ENCODE measurements at places on chromosomes 1 and 21.

DNA sequence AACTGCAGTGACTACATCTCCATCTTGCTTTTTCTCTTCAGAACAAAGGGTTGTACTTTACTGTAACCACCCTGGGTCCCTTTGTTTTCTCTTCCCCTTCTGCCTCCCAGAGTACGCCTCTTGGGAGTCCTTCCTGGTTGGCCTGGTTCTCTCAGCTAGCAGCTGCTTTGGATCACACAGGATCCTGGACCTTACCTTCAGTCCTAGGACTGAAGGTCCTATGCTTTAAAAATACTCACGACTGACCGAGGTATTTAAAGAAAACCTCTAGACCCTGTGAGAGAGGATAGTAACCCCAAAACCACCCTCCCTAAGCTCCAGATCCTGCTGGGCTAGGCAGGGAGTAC lies 4.8 kb downstream of the TRIM45 start:
- DNase-seq, result no peak

DNA sequence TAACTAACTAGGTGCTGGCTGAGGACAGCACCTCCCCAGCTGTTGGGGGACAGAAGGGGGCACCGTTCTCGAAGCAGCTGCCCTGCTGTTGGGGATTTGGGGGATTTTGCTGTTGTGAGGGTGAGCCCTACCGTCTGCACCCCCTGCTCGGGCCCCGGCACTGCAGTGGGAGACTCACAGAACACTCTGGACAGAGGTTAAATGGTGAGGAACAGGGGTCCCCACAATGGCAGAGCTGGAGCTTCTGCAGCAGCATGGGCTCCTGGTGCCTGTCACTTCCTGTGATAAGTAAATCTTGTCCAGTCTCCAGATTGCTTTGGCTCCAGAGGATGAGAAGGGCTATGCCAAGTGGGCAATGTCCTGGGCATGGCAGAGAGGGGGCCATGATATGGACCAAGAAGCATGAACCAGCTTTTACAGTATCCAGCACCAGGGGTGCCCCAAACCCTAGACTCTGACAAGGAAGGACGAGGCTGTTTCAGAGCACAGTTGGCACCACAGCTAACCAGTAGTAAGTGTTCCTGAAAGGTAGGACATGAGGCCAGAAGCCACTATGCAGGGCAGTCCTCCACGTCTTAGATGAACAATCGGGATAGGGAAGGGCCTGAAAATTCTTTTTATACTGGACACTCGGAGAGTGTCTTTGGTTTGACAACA lies 365.1 kb upstream of the VAMP3 start:
- no peak for DNase-seq

DNA sequence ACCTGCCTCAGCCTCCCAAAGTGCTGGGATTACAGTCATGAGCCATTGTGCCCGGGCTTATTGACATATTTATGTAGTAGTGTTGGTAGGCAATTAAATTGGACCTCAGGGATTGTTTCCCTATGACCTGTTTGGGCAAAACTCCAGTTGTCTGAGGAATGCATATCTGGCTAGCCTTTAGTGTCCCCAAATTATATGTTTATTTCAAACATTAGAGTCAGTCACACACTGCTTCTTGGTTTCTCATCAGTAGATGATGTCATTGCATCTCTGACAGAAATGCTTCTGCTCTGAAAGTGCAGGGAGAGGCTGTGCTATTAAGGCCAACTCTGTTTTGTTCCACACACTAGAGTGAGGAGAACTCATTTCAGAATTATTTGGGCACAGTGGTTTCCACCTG lies 12.5 kb downstream of the PIP5K1A start:
- DNase-seq, result no peak

DNA sequence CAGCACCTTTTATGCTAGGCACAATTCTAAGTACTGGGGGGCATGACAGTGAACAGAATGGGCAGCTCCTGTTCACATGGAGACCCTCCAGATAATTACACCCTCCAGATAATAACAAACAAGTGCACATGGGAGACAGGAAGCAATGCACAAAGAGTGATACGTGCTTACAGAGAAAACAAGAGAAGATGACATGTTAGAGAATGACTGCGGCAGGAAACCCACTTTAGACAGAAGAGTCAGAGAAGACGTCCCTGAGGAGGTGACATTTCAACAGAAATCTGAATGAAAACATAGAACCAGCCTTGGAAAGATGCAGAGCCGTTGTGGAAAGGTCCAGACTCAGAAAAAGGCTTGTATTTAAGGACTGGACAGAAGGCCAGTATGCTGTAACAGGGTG lies 54.7 kb upstream of the ARTN start:
- DNase-seq, result no peak

DNA sequence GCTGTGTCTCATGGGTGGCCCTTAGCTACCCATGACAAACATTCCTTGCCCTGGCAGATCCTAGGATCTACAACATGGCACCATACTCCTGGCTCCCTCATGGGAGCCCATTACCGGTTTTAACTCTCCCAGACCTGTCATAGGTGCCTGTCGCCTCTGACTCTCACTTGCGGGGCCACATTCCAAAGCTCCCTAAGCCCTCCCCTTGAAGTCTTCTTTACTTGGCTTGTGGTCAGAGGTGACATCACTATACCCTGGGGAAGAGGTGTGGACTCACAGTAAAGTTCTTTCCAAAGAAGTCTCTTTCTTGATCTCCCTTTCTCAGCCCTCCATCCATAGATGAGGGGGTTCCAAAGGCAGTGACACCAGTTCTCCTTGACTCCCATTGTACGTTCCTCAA lies 5.4 kb upstream of the SLAMF9 start:
- no peak for DNase-seq

DNA sequence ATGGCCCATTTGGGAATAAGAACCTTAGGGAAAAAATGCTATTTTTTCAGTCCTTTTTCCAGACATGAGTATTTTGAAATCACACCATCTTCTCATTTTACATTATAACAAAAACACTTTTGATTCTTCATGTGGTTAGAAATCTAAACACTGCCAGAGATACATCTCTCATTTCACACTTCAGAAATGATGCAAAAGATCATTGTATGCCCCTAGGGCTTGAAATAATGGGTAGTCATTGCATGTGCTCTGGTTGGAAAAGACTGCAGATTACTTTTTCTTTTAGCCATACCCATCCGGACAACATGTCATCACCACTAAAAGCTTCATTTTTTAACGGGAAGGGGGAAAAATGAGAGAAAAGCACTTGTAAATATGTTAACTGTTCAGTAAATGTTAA lies 1152.2 kb upstream of the ADGRL4 start:
- DNase-seq, result no peak

DNA sequence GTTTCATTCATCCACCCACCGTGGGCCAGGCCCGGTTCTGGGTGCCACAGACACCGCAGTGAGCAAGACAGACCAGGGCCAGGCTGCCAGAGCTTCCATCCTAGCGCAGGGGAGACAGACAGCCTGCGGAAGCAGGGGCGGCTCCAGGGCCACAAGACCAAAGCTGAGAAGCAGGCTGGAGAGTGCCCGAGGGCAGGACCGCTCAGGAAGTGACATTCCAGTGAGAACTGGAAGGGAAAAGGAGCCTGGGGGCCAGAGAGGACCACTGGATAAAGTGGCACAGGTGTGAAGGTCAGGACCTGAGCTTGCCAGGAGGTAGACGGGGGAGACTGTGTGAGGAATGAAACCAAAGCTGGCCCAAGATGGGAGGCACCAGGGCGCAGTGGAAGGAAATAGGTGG lies 59.5 kb upstream of the EFHD2 start:
- no peak for DNase-seq

- DNase-seq, result peak; percentile 47
Measured at GRCh38 chr1:109248797-109249629, at the start of gene CELSR2. TSS of gene CELSR2 (plus strand) at chr1:109249539. CDS start at chr1:109250080, 541 bp downstream.

DNA sequence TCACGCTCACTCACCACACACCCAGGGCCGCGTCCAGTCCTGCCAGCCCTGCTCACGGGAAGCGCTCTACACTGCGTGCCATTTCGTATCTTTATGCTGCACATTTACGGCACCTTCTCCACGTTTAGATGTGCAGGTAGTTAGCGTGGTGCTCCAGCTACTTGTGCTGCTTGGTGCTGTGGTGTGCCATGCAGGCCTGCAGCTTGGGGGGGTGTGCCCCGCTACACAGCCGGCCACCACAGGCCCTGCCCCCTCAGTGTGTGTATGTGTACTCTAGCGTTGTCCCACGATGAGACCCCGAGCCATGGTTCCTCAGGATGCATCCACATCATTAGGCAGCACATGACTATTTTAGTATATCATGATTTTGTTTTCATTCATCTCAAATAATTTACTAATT lies 38.3 kb downstream of the SNAP47 start:
- no peak for DNase-seq

- peak; percentile 29 for DNase-seq
Measured at GRCh38 chr1:145846201-145846612, 777 bp downstream of the NUDT17 start.

GRCh38 chr1:62273953-62274352 lies 45.3 kb downstream of the KANK4 start:
- DNase-seq, result no peak

DNA sequence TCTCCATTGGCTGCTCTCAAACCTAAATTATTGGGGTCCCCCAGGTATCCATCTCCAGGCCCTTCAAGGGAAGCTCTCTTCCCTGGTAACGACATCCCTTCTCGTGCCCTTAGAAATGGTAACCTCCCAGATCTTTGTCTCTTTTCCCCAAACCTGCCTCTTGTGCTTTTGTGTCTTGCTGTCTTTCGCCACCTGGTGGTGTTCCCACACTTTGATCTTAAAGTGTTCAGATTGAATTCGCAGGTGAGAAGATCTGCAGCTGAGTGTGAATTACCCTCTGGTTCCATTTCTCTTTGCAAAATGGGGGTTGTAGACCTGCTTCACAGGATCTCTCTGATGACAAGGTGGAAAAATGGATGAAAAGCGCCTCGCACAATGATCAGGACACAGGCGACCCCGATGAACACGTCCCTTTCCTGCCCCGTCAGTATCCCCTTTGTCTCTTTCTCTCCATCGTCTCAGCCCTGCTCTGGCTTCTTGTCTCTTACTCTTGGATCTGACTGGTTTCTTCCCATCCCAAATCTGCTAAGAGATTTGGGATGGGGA lies 53.1 kb downstream of the DOP1B start:
- DNase-seq, result peak; percentile 53

GRCh38 chr1:168843401-168843800 lies 114.4 kb upstream of the DPT start:
- DNase-seq, result no peak

GRCh38 chr1:245180496-245181157 lies 25.8 kb downstream of the KIF26B start:
- no peak for DNase-seq

DNA sequence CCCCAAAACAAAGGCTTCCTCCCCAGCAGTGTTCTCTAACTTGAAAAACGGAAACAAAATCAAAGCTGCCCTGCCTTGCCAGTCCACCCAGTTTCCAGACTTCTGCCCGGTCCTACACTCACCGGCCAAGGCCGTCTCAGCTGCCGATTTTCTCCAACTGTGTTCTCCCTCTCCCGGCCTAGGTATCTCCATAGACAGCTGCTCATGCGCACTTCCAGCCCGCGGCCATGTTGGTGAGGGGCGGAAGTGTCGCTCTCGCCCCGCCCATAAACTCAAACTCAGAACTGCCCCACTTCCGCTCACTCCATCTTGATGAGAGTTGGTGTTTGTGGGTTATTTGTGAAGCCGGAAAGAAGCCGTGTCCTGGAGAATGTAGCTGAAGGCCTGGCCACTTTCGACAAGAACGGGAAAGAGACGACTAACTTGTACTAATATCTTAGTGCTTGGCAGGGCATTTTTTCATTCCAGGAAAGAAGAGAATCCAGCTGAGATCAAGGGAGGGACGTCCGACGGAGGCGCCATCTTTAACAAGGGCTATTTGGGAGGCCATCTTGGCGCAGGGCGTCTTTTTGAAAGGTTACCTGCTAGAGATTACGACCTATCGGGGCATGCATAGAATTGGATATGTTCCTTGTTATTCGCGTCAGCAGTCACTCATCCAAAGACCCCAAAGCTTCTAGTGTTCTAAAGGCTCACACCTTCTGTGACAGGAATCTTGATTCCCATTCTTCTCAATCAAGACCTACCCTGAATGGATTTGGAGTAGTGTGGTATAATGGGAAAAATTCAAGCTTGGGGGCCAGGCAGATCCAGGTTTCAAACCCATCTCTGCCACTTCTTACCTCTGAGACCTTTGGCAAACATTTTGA lies at the start of gene USF1:
Gene USF1, minus strand, starts transcription at position 242 of the 869 bp plus-strand sequence. CDS start 2,702 bp downstream, outside the sequence.
- DNase-seq, result peak; percentile 97

- DNase-seq, result no peak
Measured at GRCh38 chr1:202892501-202892900, 3.6 kb upstream of the RABIF start.

DNA sequence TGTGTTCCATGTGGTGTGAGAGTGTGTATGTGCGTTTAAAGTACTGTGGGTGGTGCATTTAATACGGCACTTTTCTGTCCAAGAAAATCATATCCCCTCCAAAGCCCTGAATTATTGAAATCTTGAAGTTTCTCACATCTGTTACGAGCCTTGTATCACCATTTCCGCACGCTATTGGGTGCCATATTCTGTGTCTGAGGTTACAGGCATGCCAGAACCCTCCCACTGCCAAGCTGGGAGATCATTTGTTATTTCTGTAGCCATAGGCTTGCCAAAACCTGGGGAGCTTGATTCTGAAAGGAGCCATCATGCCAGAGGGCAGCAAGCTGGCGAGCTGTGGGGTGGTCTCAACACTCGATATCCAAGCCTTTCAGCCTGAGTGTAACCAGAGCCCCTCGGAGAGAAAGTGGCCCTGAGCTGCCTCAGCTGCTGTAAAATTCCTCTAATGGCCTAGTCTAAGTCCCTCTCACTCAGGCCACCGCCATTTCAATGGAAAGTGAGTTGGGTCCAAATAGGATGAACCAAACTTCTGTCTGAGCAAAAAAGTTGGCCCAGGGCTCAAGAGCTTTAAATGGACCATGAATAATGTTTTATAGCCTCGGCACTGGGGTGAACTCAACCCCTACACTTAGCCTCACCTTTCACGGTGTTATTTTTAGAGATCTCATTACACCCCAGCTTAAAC lies 298.4 kb upstream of the DUSP10 start:
- DNase-seq, result no peak

DNA sequence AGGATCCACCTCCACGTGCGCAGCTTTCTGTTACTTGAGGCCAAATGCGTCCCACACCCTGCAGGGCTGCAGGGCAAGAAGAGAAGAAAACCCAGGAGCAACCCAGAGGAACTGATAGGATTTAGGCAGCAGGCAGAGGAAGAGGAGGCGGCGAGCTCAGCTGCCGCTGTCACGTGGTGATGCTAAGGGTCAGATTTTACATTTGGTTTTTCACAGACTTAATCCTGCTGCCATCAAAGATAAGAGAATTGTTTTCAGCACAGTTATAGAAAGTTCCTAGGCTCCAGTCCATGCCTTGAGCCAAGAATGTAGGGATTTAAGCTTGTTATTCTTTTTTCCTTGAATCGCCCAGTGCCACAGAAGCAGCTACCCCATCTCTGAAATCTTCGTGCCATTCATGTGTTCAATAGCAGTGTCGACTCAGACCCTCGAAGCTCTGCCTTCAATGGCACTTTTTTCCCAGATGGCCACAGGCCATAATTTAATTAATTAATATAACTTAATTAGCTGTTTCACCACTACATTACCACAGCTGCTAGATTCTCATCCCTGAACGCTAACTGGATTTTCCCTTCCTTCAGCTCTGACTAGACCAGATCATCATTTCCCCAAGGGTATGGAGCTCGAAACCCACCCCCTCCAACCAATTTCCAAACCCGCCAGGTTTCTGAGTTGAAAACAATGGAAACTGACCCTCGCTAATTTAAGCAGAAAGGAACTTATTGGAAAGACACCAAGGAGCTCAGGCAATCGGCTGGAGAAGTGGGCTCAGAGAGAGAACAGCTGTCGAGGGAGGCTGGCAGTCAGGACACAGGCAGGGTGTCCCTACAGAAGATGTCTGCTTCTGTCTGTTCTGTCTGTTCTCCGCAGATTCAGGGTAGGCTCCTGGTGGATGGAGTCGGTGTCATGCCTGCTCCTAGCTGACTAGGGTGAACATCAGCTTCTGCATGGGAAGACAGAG lies 36.2 kb downstream of the LDLRAP1 start:
- DNase-seq, result no peak
